Hair follicle dermal papilla cell (primary cell): ENCODE measurements at places on chromosomes 2 and 18. TPM values are rescaled to one million over a fixed set of nuclear protein-coding genes. Genes with fewer than 3 reads are reported as not detected.

The CREB1 gene
- 75.3 and 78.1 TPM in 2 replicates for total RNA-seq

The MYOM1 gene
- 0.32 and 0.36 TPM in 2 replicates for total RNA-seq

The MOCOS gene
- 8.9 and 14.5 TPM in 2 replicates for total RNA-seq

The HTR2B gene
- 0.49 and 0.61 TPM in 2 replicates for total RNA-seq

The HOXD13 gene
- total RNA-seq = not detected in 2 replicates

The LRRTM1 gene
- not detected in 2 replicates for total RNA-seq

The ATOH8 gene
- 3.6 and 5.7 TPM in 2 replicates for total RNA-seq

The DYNAP gene
- total RNA-seq = not detected in 2 replicates

The RETREG2 gene
- total RNA-seq = 94.1 and 100 TPM in 2 replicates
